ENCODE measurements at places on chromosomes 7 and 10.

GRCh38 chr7:37149773-37150124, 298.9 kb downstream of the ELMO1 start:
- DNase-seq, result no peak

DNA sequence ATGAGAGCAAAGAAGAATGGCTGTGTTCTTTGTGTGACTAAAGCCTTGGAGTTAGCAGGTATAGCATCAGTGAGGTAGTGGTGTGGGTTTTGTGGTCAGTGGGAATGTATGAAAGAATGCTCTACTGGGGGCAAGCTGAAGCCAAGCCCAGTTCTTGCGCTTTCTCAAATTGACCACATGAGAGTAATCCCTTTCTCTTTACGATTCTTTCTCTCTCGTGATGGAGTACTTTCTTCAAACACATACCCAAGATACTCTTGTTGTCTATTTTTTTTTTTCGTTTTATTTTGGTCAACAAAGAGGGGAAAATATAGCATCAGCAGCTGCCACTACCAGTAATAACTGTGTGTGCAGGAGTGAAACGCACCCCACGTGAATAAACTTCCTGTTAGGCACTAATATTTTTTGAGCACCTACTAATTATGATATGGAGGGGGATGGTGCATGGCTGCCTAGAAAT, 8.4 kb upstream of the PANK1 start:
- no peak for DNase-seq

DNA sequence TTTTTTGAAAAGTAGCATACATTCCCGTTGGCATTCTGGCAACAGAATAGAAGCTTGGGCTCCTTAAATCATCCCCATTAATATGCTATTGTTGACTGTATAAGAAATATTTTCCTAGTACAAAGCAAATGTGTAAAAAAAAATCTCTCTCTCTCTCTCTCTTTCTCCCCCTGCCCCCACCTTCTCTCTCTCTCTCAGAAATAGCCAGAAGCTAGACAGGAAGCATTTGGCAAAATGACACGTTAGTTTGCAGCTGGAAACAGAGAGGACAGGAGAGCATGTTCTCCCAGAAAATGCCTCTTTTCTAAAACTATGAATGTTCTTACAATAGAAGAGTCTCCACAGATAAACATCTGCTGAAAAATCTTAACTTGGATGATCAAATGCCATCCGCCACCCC, 59.6 kb upstream of the AKR1E2 start:
- DNase-seq, result no peak

DNA sequence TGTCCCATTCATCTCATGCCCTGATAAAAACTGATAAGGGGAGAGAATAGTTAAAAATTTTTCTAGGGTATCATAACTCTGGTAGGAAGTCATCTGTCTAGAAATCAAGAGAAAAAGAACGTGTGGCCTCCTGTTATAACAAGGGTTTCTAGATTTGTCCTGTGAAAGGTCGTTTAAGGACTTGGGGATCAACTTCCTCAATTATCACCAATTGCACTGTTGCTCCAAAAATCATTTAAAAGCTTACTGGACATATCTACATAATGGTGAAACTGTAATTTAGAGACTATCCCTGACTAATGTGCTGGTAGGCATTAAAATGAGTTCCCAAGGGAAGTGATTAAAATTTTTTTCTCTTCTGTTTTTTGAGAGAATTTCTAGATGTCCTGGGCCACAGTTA, 58.2 kb downstream of the GPR141 start:
- no peak for DNase-seq

DNA sequence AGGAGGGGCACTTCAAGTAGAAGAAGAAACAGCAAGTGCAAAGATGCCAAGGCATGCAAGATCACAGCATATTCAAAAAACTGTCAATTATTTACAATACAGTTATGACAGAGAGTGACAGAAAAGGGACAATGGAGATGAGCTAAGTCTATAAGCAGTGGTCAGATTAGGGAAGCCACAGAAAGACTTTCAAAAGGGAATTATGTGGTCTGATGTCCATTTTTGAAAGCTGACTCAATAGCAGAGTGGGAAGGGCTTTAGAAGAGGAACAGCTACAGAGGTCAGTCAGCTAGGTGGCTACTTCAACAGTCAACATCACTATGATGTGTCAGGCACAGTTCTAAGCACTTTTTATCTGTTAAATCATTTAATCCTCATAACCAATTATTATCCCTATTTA, 45.2 kb upstream of the SPOCK2 start:
- DNase-seq, result no peak

GRCh38 chr7:45681596-45682357, 107.6 kb downstream of the ADCY1 start:
- DNase-seq, result no peak

DNA sequence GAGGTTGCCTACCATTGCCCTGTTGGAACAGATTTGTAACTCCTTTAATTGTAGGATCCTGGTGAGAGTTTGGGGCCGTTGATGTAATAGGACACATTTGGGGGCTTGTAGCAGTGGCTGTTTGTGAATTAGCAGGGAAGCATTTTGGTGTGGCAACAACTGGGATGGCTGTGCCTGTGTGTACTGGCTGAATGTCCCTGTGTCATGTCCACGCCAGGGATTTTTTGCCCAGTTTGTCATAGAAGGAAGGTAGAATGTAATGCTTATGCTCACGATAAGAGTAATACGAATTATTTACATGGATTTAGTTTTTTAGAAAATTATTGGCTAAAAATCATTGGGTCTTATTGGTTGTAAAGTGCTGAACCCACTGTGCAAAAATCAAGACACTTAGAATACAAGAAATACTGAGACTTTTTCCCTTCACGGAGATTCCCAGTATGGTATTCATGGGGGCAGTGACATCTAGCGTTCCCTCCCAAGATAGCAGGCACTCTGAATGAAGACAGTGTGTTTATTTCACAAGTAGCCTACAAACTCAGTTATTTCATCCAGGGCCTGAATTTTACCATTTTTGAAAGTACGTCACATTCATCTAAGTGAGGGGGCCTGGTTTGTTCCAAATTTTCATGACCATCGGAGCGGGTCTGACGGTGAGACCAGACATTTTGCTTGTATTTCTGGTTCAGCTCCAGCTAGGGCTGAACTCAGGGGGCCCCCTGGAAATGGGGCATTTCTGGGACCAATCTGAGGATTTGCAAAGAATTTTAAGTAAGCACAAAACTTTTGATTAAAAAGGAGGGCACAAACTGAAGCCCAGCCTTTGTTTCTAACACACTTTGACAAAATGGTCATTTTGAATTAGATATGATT, 74.7 kb downstream of the CACNB2 start:
- DNase-seq, result peak; percentile 65

DNA sequence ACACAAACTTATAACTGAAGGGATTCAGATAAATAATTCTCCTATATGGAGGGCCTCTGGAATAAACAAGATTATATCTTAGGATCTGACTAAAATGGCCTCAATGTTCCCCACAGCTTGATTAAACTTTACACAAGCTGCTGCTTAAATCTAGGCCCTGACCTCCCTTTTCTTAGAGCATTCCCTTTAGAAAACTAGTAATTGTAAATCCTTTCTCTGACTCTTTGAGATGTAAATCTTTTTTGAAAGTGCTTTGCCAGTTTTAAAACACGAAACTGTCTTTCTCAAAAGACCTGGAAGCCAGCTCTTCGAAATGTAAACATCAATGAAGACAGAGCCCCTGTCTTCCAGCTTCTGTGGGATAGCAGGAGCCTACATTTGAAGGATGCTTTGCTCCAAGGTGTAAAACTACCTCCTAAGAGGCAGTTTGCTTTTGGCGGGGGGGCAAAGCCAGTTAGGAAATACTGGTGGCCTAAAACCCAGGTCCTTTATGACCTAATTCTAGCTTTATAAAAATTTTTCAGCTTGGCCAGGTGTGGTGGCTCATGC, 758.7 kb downstream of the CNTNAP2 start:
- peak; percentile 86 for DNase-seq

- no peak for DNase-seq
Measured at GRCh38 chr7:66640802-66641525, 12.3 kb downstream of the KCTD7 start.

- DNase-seq, result no peak
Measured at GRCh38 chr7:81674431-81674830, 95.4 kb downstream of the HGF start.

- DNase-seq, result no peak
Measured at GRCh38 chr7:93161181-93161762, 13.1 kb upstream of the SAMD9L start.

DNA sequence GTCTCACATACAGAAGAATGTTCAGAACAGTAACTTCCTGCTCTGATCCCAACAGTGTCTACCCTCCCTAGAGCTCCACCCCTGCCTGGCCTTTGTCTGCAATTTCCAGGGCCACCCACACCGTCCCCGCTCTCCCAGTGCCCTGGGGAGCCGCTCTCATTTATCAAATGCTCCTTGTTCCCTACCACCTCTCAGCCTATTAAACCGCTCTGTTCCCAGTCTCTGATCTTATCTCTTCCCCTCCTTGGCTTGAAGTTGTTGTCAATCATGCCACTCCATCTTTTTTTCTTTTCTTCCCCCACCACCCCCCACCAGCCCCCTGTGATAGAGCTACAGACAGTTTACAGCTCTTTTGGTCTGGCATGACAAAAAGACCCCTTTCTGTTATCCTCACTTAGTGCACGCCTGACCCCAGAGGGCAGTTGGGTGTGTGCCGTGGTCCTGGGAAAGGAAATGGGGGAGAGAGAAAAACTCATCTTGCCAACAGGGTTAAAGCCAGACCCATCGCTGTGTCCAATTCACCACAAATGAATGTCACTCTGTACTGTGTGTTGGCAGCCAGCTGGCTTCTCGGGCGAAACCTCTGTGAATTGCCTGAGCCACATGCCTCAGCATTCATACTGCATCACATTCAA, 28.8 kb upstream of the HECTD2 start:
- no peak for DNase-seq

DNA sequence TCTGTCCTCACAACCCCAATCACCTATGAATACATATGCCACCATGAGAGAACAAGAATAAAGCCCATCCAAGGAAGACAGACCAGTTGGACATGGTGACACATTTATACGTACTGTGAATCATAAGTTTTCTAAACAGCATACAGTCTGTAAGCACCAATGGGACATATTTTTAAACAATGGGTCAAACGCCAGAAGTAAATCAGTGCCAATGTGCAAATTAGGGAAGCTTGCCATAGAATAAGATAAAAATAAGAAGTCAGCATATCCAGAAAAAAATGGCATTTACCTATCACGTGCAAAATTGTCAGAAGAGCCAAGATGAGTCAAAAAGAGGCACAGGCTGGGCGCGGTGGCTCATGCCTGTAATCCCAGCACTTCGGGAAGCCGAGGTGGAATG, 910.4 kb downstream of the SORCS1 start:
- no peak for DNase-seq

DNA sequence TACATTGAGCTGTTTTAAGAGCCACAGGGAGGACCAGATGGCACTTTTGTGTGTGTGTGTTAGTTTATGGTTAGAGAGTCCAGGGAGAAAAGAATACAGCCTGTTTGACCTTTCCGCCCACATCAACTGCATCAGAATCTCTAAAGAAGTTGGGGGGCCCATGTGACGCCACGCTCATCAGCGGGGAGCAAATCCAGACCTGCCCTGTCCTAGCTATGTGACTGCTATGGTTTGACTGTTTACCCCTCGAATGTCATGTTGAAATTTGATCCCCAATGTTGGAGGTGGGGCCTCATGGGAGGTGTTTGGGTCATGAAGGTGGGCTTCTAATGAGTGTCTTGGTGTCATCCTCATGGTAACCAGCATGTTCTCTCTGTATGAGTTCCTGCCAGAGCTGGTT, 128.0 kb downstream of the ADRA2A start:
- no peak for DNase-seq

- no peak for DNase-seq
Measured at GRCh38 chr7:44889086-44889781, 3.9 kb upstream of the PURB start.
